Occipital lobe (tissue), 3 donors: ENCODE measurements at places on chromosomes 11 and 22. TPM values are rescaled to one million over a fixed set of nuclear protein-coding genes. Genes with fewer than 3 reads are reported as not detected.

The CSRP3 gene
- 0.31 TPM for total RNA-seq

The OR2D2 gene
- total RNA-seq: 0.31 TPM

The TCN1 gene
- total RNA-seq: 1.2 TPM

The ALKBH8 gene
- total RNA-seq: 20.1 TPM

The CRYAB gene
- 10.3 TPM for total RNA-seq

The LINC01488 gene
- not detected for total RNA-seq
